ENCODE measurements at places on chromosomes 13 and 19.

GRCh38 chr13:24323036-24323738, 13.8 kb downstream of the C1QTNF9 start:
- no peak for DNase-seq

- no peak for DNase-seq
Observed at GRCh38 chr19:9052894-9053293, 34.0 kb upstream of the OR1M1 start.

- DNase-seq = peak; percentile 2
Observed at GRCh38 chr13:77698201-77699058, 943 bp downstream of the SLAIN1 start.

- no peak for DNase-seq
Observed at GRCh38 chr13:29693275-29693945, 97.9 kb upstream of the SLC7A1 start.
